ENCODE measurements at places on chromosomes 12 and 14.

DNA sequence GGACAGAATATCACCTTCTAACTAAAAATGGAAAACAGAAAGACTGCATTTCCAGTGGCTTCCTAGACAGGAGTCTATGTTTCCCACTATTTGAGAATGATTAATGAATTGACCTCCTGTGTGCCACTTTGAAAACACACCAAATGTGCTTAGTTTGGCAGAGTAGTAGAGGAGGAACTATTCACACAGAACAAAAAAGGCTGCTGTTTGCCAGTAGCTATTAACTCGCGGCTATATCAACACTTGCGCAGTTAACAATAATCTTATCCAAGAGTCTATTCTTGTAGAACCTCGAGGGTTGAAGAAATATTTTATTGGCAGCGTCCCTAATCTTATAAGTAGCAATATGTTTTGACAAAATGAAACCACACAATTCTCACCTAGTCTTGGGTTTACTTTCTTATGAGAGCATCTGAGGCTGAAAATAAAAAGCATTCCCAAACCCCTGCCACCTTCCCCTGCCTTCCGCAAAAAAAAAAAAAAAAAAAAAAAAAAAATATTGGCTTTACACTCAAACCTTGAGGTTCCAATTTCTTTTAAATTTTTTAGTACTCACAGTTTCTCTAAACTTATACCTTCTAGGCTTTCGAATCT is 127.3 kb upstream of the FLRT2 start:
- DNase-seq = no peak

DNA sequence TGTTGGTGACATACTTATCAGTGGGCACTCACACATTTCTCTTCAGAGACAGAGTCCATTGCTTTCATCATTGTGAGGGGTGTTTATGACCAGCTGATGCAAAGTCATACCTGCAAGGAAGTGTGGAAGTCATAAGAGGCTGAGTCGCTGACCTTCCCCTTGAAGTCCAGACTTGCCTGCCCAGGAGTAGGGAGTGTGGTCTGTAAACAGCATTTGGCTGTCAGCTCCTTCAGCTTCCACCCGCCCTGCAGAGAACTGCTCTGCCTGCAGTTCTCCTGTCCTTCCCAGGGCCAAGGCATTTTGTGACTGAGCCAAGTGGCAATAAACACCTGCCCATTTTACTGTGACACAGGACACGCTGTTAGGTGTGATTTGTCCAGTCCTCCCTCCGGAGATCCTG is 801.3 kb downstream of the BCL11B start:
- no peak for DNase-seq

- DNase-seq = no peak
These were observed 329.8 kb upstream of the OR4E1 start for GRCh38 chr14:22003461-22003860.

DNA sequence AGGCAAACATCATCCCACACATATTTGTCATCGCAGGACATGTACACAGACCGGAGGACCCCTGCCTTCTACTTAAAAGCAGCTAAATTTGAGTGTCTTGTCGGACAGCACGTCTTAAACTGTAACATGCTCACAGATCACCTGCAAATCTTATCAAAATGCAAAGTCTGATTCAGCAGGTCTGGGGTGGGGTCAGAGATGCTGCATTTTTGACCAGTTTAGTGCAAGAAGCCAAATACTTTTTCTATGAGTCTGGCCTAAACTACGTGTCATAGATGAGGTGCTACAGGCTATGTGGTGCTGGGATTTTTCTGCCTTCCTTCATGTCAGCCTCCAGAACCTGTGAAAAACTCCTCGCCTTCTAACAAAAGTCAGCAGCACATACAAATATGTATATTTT is 178.8 kb upstream of the LHX5 start:
- DNase-seq = no peak

DNA sequence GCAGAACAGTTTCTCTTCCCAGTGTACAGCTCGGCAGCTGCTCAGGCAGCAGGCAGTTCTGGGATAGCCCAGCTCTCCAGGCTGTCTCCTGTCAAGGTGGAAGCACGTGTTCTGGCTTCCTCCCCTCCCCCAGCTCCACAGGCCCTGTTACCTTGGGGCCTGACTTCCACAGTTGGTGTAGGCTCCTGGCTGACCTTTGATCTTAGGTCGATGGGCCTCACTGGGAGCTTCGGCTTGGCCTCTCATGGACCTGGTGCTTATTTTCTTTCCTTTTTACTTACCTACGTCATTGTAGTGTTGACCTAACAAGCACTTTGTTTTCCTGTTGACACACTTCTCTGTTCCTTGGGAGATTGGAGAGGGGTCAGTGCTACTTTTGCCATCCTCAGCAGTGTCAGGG is 17.0 kb downstream of the DLST start:
- DNase-seq = no peak

DNA sequence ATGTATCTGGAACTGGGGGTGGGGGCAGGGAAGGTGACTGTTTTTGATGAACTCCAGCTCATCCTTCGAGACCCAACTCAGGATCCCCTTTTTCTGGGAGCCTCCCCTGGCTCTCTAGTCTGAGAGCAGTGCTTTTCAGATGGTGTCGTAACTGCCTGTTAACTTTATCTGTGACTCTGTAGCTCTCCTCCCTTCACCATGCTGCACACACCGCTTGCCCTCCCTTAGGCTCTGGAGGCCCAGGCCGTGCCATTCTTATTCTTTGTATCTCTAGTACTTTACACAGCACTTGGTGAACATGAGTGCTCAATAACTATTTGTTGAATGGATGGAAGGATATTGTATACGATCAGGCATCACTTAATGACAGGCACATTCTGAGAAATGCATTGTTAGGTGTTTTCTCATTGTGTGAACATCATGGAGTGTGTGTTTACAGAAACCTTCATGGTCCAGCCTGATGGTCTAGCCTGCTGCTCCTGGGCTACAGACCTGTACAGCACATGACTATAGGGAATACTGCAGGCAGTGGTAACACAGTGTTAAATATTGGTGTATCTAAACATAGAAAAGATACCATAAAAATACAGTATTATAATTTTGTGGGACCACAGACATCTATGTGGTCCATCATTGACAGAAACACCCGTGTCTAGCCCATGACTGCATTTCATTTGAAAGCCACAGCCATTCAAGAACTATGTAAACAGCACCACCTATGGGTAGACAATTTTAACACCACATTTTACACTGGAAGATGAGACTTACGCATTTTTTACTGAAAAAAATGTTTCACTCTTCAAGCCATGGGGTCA is 91.8 kb downstream of the EML1 start:
- peak; percentile 39 for DNase-seq

GRCh38 chr14:88049266-88049665 is 44.3 kb downstream of the GPR65 start:
- DNase-seq = no peak

DNA sequence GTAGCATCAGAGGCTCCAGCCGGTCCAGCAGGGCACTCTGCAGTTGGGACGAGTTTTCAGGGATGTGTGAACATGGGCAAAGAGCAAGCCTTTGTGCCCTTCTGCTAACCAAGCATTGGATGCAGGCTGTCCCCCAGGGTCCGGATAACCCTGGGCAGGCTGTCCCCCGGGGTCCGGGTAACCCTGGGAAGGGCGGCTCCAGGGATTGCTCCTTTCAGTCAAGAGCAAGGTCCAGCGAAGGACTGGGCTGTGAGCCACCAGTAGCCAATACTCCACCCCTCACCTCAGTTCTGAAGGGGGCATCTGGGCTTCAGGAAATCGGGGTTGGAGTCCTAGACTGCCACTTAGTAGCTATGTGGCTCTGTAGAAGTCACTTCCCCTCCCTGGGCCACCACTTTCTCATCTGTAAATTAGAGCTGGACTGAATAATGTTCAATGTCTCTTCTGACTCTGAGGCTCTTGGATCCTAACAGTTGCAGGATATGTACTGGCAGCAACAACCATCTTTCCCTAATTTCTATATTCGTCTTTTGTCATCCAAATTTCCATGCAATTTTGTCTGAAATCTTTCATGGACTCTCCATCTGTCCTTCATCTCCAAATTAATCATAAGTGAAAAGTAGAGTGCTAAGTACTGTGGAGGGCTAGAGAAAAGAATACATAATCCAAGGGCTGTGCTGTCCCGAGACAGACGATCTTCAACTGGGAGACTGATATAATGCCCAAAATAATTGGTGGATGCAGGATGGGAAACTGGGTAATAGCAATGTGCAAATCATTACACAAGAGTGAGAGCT is 137.4 kb upstream of the NTF3 start:
- DNase-seq = no peak

- DNase-seq = no peak
These were observed 417.6 kb downstream of the GALC start for GRCh38 chr14:87575378-87575777.

DNA sequence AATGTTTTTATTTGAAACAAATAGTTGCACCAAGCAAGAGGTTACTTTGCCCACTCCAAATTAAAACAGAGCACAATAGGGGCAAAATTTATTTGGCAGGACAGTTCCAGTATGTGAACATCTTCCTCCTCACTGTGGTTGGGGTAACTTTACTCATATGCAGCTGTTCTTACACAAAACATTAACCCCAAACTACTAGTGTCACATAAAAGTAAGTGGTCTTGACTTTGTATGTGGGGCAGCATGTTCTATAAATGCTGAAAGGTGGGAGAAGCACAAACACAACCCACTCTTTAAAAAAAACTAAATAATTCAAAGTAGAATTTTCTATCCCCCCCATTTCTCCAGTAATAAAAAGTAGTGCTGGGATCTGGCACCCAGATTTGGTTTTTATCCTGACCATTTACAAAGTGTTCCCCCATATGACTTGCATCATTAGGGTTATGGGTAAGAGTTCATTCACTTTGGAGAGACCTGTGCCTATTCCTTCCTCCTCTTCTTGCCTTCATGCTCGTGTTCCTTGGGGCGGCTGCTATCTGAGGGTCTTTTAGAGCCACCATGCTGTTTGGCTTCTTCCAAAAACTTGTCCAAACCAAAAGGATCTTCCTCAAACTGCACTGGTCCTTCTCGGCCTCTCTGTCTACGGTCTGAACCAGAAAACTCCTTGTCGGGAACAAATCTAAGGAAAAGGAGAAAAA is 9.9 kb downstream of the SLIRP start:
- no peak for DNase-seq

DNA sequence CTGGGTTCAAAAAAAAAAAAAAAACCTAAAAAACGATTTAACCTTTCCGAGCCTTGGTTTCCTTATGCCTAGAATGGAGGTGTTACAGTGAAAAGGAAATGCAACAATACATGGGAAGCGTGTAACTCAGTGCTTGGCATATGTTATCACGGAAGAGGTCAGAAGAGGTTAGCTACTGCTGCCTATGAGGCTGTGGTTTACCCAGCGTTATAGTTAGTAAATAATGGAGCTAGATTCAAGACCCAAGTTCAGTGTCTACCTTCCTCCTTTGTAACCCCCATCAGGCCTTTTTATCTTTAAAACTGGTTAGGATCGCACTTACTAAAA is 839 bp downstream of the IFT43 start:
- no peak for DNase-seq

GRCh38 chr14:64947710-64948611 is 5.4 kb upstream of the GPX2 start:
- DNase-seq = no peak

DNA sequence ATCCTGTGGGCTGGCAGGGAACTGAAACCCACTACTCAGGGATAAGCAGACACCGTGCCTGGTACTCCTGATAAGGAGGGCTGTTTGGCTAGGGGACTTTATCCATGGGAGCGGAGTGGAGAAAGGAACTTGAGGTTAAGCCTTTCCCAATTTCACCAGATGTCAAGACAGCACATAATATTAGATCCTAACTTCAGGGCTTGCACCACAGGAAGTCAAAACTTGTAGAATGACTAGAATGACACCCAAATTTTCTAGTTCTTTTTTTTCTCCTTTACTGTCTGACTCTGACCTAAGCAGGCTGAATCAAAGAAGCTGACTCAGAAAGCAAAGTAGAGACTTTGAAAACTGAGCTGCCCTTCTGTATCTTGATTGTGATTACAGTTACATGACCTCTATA is 7.1 kb upstream of the CGRRF1 start:
- no peak for DNase-seq

DNA sequence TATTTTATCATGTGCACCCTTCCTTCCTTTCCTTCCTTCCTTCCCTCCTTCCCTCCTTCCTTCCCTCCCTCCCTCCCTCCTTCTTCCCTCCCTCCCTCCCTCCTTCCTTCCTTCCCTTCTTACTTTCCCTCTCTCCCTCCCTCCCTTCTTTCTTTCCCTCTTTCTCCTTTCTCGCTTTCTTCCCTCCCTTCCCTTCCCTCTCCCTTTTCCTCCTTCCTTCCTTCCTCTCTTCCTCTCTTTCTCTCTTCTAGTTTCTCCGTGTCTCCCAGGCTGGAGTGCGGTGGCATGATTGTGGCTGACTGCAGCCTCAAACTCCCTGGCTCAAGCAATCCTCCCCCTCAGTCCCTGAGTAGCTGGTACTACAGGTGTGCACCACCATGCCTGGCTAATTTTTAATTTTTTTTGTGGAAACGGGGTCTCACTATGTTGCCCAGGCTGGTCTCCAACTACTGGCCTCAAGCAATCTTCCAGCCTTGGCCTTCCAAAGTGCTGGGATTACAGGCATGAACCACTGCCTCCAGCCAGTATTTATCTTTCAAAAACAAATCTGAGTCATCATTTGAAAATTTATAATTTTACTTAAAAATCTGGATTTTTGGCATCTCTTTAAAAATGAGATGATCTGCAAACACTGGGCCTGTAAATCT is 7.8 kb downstream of the C1RL start:
- DNase-seq = no peak

GRCh38 chr12:64672925-64673409 is 62.7 kb downstream of the RASSF3 start:
- DNase-seq = no peak

GRCh38 chr12:90921536-90921935 is 33.4 kb downstream of the CCER1 start:
- no peak for DNase-seq

DNA sequence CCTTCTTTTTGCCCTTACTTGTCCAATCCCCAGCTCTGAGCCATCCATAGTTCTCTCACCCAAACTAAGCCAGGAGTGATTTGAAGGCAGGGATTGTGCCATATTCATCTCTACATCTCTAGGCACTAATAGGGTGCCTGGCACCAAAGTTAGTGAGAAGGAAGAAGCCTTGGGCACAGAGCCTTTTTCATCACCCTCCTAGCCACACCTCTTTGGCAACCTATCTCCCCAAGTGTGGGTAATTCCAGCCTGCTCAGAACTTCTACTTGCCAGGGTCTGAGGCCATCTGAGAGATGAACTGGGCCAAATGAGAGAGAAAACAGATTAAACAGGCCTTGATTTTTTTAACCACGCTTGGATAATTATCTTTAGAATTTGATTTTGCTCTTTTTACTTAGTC is 61.3 kb downstream of the PHLDA1 start:
- no peak for DNase-seq

DNA sequence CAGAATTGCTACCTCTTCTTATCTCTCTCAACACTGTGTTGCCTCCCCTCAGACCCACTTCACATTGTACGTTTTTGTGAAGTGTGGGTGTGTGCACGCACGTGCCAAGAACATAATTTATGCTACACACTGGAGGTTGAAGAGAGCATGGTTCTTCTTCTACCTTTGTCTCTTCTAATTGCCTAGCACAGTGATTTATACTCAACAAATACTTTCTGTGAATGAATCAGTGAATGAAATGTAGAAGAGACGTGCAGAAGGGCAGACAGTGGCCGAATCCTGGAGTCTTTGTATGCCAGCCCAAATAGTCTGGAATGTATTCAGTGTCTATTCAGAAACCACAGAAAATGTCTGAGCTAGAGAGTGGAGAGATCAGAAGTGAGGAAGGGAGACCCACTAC is 4.6 kb upstream of the SAMD4A start:
- DNase-seq = no peak
